Stimulated activated CD4-positive, alpha-beta T cell treated with anti-CD3 and anti-CD28 coated beads, TNF-alpha, amount 100 ng/mL, for 48 hours (primary cell): ENCODE measurements at places on chromosomes 16 and 17.

GRCh38 chr17:80104321-80104955 is 3.1 kb downstream of the GAA start:
- DNase-seq = no peak

DNA sequence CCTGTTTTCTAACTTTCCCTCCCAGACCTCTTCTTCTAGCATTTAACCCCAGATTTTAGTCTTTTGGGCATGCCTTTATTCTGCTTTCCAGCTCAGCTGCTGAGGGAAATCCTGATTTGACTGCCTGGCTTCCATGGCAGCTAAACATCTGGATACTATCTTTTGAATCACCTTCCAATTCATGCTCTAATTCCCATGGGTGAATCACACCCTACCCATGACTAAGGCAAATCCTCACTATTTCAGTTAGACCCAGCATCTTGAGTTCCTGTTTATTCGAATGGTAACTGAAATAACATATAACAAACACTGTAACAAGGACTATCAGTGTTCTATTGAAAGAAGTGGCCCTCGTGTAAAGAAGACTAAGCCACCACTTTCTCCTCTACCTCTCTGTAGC is 29.8 kb downstream of the CA10 start:
- DNase-seq = no peak

DNA sequence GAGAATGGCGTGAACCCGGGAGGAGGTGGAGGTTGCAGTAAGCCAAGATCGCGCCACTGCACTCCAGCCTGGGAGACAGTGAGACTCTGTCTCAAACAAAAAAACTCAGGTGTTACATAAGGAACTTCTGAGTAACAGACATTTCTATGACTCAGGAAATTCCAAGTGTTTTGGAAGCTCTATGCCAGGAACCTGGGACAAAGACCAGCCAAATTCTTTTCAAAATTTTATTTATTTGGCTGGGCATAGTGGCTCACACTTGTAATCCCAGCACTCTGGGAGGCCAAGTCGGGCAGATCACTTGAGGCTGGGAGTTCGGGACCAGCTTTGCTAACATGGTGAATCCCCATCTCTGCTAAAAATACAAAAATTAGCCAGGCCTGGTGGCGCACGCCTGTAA is 5.2 kb upstream of the SH2B1 start:
- DNase-seq = no peak

DNA sequence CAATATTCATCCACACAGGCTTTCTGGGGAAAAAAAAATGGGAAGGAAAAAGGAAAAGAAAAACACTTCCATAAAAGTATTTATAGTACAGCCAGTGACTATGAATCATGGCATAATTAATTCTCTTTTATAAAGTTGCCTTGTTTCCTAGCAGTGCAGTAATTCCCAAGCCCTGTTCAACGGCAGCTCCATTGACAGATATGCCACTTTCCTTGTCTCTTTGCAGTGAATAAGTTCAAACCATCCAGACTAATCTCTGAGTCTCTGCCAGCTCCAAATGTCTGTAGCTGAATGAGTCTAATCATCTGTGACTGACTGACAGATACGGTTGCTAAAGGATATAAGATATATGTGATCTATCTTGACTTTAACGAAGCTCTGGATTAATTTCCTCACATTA is 52.9 kb upstream of the KCNJ16 start:
- no peak for DNase-seq

DNA sequence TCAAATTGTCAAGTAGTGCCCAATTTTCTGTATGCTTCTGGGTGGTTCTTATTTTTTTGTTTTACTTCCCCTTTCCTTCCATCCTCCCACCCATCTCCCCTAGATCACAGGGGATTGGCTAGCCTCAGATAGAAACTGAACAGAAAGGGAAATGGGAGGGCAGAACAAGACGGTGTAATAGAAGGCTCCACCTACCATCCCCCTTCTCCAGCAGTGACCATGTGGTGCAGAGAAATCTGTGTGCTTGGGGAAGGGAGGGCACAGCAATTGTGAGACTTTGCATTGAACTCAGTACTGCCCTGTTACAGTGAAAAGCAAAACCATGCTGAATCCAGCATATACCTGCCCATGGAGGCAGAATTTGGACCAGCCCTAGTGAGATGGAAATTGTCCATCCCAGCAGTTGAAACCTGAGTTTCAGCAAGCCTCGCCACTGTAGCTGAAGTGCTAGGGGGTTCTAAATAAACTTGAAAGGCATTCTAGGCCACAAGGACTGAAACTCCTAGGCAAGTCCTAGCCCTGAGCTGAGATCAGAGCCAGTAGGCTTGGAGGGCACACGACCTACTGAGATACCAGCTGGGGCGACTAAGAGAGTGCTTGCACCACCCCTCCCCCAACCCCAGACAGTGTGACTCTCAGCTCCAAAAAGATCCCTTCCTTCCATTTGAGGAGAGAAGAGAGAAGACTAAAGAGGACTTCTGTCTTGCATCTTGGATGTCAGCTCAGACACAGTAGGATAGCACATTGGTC is 5.2 kb downstream of the SLFN11 start:
- DNase-seq = no peak

GRCh38 chr16:68539711-68540239 is 684 bp downstream of the ZFP90 start:
- DNase-seq = no peak

DNA sequence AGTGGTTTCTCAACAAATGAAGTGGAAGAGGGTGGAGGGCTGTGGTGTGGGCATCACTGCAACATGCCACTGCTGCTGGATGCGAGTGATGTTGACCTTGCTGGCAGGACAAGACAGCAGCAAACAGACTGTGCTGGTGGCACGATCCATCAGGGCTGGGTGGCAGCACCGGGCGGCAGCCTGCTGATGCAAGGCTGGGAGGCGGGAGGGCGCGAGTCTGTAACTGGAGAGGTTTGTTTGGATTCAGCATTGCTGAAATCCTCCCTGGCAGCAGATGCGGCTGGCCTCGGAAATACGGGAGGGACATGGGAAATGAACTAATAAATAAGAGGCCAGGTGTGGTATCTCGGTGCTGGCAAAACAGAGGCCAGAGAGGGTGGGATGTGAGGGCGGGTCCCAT is 224.2 kb downstream of the ENGASE start:
- no peak for DNase-seq

- no peak for DNase-seq
These were observed 23.5 kb downstream of the TBX4 start for GRCh38 chr17:61475726-61476125.

GRCh38 chr17:69606142-69606800 is 191.8 kb downstream of the MAP2K6 start:
- no peak for DNase-seq
